NCI-H1417 treated with DMSO at 0.1 percent for 48 hours (cell line): ENCODE measurements at places on chromosomes 5 and 9.

- DNase-seq, result no peak
Measured at GRCh38 chr5:163623986-163624385, 118.6 kb downstream of the MAT2B start.

DNA sequence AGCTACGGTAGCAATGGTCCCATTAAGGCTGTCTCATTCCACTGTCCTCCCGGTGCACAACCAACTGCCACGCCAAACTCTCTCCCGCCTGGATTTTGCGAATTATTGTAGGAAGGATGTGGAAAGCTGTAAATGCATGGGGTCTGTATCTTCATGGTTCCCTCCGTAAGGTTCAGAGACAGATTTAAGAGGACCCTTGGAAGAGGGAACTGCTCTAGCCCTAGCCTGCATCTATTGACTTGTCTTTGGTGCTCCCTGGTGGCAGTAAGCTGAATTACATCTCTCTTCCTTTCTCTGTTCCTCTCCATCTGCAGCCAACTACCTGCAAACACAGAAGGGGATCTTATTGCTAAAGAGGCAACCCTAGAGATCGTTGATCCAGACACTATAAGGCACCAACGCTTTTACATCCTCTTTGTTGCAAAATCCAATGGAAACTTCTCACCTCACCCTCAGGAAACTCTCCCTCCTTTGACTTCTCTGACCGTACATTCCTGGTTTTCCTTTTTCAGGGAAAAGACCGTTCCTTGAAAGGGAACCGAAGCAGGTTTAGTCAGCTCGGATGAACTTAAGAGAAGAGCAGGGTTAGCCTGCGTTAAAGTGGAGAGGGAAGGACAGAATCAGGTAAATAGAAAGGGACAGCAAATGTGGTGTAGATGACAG lies 11.9 kb downstream of the CAPSL start:
- peak; percentile 42 for DNase-seq

- no peak for DNase-seq
Measured at GRCh38 chr9:132702254-132702653, 32.0 kb downstream of the GTF3C4 start.

GRCh38 chr5:34721327-34721726 lies 65.2 kb downstream of the RAI14 start:
- DNase-seq, result no peak

DNA sequence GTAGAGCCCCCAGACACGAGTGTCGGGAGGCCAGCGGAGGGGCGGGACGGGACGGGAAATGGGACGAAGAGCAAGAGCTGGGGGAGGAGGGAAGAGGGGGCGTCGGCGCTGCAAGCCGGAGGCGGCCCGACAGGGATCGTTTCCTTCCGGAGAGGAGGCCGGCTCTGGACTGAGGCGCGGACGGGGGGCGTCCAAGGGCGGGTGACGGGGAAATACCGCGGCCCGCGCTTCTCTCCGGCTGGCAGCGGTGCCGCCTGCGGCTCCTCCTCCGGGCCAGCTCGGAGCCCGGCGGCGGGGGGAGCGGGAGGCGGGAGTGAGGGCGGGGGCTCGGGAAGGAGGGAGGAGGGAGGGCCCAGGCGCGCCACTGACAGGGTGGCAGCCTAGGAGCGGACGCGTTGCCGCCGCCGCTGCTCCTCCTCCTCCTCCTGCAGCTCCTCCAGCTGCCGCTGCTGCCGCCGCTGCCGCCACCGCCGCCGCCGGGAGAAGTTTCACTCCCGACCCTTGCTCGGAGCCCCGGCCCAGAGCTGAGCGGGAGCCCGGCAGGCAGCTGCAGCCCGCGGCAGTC lies at the start of gene CHSY3:
TSS of gene CHSY3 (plus strand) at position 364 of the 565 bp plus-strand sequence.
- DNase-seq, result no peak

GRCh38 chr9:84349671-84350070 lies 9.1 kb upstream of the SLC28A3 start:
- no peak for DNase-seq

DNA sequence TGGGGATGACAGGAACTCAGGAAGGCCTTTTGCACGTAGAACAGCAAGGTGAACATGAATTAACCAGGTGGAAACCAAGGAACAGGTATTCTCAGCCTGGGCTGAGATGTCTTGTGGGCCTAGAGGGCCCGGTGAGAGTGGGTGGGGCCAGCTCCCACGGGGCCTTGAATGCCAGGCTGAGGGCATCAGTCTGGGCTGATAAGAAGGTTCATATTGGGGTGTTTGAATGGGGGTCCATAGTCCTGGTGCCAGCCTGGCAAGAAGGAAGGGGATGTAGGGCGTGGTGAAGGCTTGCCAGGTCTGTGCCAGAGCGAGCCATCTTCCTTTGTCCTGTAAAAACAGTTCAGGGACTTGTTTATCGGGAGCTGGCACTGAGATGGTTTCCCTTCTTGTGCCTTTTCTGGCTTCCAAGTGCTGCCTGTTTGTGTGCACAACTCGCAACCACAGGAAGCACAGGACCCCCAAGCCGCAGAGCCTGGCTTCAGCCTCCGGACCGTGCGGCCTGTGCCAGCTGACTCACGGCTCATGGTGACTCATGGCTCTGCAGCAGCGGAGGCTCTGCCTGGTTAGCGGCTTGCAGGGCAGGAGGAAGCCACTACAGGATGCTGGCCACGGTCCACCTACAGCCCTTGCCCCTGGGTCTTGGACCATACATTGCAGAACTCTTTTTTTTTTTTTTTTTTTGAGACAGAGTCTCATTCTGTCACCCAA lies 2.4 kb downstream of the CARD19 start:
- no peak for DNase-seq

DNA sequence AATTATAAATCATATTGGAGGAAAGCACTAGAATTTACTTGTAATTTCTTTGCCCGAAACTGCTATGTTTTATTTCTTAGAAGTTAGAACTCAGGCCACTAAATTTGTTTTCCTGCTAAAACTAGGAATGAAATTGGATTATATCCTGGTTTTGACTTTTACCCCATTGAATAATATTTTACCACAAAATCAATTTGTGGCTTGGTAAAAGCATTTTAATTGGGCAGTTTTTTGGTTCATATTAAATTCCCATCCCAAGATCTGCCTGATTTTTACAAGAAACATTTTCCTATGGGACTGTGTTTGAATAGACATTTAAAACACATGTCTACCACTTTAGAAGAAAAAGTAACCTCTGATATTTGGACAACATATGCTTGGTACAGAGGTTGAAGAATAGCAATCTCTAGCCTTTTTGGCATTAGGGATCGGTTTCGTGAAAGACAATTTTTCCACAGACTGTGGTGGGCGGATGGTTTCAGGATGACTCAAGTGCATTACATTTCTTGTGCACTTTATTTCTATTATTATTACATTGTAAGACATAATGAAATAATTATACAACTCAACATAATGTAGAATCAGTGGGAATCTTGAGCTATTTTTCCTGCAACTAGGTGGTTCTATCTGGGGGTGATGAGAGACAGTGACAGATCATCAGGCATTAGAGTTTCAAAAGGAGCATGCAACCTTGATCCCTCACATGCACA lies 565.6 kb downstream of the PRR16 start:
- DNase-seq, result no peak

- no peak for DNase-seq
Measured at GRCh38 chr5:29715167-29715566, 1478.3 kb upstream of the CDH6 start.

GRCh38 chr5:51376509-51376908 lies 6.7 kb upstream of the ISL1 start:
- DNase-seq, result peak; percentile 61

DNA sequence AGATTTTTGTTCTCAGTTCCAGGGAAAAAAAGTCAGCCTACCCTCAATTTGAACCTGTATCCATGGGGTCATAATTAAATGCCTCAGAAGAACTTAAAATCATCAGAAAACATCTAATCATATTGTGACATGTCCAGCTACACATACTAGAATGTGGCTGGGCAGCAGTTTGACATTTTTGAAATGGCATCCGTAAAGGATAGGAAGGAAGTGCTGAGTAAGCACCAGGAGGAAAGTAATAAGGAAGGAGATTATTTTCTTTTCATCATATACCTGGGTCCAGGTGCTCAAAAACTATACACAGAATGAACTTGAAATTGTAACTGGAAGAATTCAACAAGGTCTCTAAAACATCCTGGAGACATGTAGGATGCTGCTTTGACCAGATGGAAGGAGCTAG lies 116.9 kb upstream of the RAI14 start:
- DNase-seq, result no peak

DNA sequence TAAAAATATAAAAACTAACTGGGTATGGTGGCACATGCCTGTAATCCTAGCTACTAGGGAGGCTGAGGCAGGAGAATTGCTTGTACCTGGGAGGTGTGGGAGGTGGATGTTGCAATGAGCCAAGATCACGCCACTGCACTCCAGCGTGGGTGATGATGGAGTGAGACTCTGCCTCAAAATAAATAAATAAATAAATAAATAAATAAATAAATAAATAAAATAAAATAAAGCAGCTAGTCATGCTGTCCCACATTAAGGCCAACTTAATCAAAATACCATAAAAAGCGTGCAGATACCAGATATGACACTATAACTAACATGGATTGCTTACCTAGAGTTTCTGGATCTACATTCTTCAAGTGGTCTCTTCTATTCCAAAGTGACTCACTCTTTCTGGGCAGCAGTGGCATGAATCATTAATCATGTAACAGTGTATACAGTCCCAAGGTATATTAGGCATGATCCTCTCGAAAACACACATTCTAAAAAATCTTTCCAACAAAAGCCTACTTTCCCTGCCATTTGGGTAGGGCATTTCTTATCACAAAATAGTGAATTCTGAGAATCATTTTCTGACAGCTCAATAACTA lies 187.1 kb downstream of the ELAVL2 start:
- no peak for DNase-seq

DNA sequence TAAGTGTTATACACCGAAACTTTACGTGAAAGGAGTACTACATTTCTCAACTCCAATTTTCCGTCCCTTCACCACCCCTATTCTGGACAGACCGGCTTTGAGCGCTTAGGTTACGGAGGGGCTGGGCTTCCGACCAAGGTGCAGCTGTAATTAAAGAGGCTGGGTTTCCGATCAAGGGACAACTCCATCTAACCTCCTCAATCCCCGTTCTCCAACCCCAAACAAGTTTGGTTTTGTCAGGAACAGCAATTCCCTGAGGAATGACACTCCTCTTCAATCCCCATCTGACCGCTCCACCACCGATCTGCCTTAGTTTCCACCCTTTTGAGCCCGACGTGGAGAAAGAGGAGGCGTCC lies 577 bp downstream of the TUT7 start:
- DNase-seq, result no peak

- no peak for DNase-seq
Measured at GRCh38 chr9:16363916-16364315, 506.6 kb downstream of the BNC2 start.

GRCh38 chr5:130605234-130605633 lies 559.8 kb downstream of the HINT1 start:
- no peak for DNase-seq

- no peak for DNase-seq
Measured at GRCh38 chr9:38393128-38393796, 760 bp downstream of the ALDH1B1 start.

DNA sequence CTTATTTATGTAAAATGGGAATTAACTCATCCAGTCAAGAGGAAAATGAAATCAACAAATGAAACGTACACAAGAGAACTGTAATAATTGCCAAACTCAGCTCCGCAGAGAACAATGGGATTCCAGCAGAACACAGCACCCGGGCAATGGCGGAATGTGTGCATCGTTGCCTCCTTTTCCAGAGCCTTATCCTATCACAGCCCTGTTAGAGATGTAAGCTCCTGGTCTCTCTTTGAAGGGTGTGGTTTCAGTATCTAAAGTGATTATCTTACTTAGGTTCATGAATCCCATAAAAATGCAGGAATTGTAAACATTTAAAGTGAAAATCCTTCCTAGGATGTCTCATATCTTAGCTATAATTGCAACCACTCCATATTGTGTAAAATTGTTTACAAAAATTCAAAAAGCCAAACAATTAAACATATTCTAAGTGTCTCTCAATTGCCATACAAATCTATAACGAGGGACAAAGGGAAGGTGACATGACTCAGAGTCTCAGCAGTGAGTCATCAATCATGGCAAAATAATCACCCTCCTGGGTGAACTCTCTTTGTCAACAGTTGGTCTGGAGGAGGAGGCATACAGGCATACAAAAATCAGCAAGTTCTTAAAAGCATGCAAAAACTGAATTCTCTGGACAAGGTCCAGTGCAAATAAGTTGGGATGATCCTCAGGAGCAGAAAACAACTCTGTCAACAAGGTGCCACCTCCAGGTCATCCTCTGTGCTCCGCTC lies 22.6 kb downstream of the SEMA5A start:
- no peak for DNase-seq

GRCh38 chr9:32331240-32331639 lies 53.2 kb upstream of the ACO1 start:
- no peak for DNase-seq

- no peak for DNase-seq
Measured at GRCh38 chr9:5002811-5003210, 17.7 kb downstream of the JAK2 start.

- no peak for DNase-seq
Measured at GRCh38 chr9:77726289-77726688, 78.2 kb upstream of the GNA14 start.

GRCh38 chr9:127199001-127199791 lies 65.4 kb upstream of the GARNL3 start:
- no peak for DNase-seq

DNA sequence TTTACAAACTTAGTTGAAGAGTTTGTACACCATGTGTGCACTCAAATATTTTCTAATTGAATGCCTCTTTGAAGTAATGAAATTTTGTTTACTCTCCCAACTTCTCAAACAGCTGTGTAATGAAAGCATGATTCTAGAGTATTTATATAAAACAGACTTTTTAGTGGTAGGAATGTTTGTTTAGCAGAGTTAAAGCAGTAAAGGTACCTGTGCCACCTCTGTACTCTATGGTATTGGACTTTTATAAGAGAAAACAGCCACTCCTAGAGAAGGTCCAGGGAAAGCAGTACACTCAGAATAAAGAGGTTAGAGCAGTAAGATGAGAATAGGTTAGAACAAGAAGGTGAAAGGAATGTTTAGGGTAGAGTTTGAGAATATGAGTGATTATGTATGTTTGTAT lies 163.1 kb downstream of the CHSY3 start:
- no peak for DNase-seq

DNA sequence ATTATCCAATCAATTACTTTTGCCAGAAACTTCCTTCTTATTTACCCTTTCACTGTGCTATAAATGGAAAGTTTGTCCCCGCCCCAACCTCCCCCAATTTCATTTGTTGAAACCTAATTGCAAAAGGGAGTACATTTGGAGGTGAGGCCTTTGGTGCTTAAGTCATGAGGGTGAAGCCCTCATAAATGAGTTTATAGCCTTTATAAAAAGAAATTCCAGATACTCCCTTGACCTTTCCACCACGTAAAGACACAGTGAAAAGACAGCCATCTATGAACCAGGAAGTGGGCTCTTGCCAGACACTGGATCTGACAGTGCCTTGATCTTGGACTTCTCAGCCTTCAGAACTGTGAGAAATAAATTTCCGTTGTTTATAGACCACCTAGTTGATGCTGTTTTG lies 82.3 kb downstream of the NUDT12 start:
- DNase-seq, result no peak

DNA sequence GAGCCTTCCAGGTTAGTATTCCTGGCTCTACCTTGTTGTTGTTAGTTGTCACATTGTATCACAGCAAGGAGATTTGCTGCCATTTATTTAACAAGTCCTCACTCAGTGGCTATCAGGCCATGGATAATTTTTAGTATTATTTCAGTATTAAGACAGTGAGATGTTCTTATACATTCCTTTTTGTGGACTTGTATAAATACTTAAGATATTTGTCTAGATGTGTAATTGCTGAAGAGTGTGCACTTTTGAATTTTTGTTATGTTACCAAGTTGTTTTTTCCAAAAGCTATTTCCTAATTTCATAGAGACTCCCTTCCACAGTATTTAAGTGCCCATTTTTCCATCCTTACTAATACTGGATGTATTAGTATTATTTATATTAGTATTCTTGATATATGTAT lies 22.0 kb downstream of the SLC36A1 start:
- DNase-seq, result no peak
